Smooth muscle cell of trachea (primary cell): ENCODE measurements at places on chromosomes 7 and 10. TPM values are rescaled to one million over a fixed set of nuclear protein-coding genes. Genes with fewer than 3 reads are reported as not detected.

The OR6B1 gene
- not detected in 2 replicates for total RNA-seq

The PTF1A gene
- not detected in 2 replicates for total RNA-seq

The OR2A42 gene
- 0.15 TPM in 1 of 2 replicates, not detected in the other for total RNA-seq

The ATOH7 gene
- 0.17 TPM in 1 of 2 replicates, not detected in the other for total RNA-seq

The AOC1 gene
- total RNA-seq, result not detected in 2 replicates

The RNF148 gene
- total RNA-seq, result 0.33 and 1.3 TPM in 2 replicates

The PKD1L1 gene
- total RNA-seq, result 0.17 TPM in 1 of 2 replicates, not detected in the other

The CDC14C gene
- total RNA-seq, result 0.15 and 0.17 TPM in 2 replicates

The ZSWIM8 gene
- 57.2 and 80.4 TPM in 2 replicates for total RNA-seq

The ZNF248 gene
- total RNA-seq, result 10.4 and 12.5 TPM in 2 replicates

The TMEM106B gene
- total RNA-seq, result 61.8 and 67.5 TPM in 2 replicates

The ADIRF gene
- 159 and 195 TPM in 2 replicates for total RNA-seq

The ACSL5 gene
- total RNA-seq, result 1.3 and 5.0 TPM in 2 replicates

The RAPGEF5 gene
- total RNA-seq, result 1.3 and 1.6 TPM in 2 replicates

The SPAM1 gene
- not detected in 2 replicates for total RNA-seq

The SPDYE6 gene
- 0.15 and 0.17 TPM in 2 replicates for total RNA-seq

The UCMA gene
- total RNA-seq, result not detected in 2 replicates

The AKR1B1 gene
- 105 and 235 TPM in 2 replicates for total RNA-seq
